ENCODE measurements at places on chromosomes 3 and 15. TPM values are rescaled to one million over a fixed set of nuclear protein-coding genes. Genes with fewer than 3 reads are reported as not detected.

Gene IGSF10
- total RNA-seq = not detected

Gene SCAANT1
- total RNA-seq = not detected

Gene IQCH
- total RNA-seq = 0.95 TPM

Gene SNURF
- 7.9 TPM for total RNA-seq

Gene ENTPD3
- not detected for total RNA-seq

Gene ZNF717
- total RNA-seq = 6.0 TPM

Gene GOLGA8O
- total RNA-seq = not detected

DNA sequence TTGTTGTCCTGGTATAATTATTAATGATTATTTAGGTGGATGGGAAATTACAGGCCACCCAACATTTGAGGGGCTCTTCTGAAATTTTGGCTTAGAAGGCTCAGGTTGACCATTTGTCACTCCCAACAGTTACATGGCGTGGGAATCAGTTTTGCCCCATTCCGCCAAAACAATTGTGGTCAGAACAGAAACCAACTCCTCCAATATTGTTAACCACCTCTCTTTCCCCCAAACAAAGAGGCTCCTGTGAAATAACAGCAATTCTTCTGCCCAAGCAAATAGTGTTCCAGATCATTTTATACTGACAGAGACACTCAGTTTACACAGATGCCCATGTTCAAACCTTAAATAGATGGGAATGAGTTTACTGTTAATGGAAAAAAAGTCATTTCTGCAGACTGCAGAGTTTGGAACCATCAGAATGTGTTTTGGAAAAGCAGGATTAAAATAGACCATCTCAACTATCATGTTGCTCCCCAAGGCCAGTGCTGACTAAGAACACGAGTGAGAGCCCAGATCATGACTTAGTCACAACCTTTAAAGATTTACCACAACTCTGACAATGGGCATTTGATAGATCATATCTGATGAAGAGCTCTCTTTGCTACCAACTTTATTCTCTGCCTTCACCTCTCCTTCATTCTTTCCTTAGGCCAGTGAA lies 102.1 kb downstream of the DUT start:
- DNase-seq = no peak

DNA sequence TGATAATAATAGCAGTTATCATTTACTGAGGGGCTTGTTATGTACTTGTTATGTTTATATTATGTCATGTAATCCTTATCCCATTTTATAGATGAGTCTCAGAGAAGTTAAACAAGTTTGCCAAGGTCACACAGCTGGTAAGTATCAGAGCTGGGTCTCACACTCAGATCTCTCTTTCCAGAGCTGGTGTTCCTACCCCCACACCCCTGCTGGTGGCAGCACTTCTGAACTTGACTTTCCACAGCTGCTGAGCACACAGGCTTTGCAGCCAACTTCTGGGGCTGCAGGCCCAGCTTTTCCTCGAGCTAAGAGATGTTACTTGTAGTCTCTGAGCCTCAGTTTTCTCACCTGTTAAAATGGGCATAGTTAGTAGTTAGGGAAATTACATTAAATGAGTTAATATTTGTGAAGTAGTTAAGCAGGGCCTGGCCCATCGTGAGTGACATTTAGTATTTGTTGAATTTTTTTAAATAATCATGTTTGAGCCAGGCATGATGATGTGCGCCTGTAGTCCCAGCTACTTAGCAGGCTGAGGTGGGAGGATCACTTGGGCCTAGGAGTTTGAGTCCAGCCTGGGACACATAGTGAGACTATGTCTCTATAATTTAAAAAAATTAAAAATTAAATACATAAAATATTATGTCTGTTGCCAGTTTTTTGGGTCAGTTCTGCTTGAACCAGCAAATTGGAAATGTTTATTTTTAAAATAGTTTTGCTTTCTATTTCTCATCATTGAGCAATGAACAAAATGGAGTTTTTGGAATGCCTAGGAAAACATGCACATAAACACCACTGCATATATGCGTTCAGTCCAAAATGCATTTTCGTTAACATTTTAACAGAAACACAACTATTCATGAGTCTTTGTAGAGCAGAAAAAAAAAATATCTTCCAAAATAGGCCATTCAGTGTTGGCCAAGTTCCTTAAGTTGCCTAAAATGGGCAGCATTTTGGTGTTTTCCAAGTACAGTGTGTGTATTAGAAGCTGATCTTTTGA lies 87.3 kb downstream of the SMAD6 start:
- DNase-seq = no peak

GRCh38 chr3:37949866-37950265 lies 40.7 kb upstream of the VILL start:
- DNase-seq = no peak

GRCh38 chr15:61654002-61654740 lies 406.1 kb downstream of the VPS13C start:
- no peak for DNase-seq

DNA sequence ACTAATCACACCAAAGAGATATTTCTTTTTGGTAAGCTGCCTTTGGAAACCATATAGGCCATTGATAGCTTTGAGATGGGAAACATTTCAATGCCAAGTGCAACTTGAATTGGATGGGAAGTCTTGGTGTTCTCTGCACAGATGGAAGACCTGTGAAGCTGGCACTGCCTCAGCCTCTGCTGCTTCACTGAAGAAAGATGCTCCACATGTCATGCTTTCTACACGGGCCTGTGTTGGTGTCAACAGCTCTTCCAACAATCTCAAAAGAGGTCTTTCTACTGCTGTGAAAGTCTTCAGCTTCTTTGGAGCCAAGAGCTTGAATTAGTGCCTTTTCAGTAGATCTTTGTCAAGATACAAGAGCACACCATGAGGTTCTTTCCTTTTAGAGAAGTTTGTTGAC lies 169.0 kb downstream of the SPATA16 start:
- no peak for DNase-seq

- DNase-seq = no peak
Measured at GRCh38 chr3:32255345-32255744, 16.9 kb downstream of the CMTM8 start.

- DNase-seq = no peak
Measured at GRCh38 chr3:160049565-160049964, 60.9 kb downstream of the IL12A start.

DNA sequence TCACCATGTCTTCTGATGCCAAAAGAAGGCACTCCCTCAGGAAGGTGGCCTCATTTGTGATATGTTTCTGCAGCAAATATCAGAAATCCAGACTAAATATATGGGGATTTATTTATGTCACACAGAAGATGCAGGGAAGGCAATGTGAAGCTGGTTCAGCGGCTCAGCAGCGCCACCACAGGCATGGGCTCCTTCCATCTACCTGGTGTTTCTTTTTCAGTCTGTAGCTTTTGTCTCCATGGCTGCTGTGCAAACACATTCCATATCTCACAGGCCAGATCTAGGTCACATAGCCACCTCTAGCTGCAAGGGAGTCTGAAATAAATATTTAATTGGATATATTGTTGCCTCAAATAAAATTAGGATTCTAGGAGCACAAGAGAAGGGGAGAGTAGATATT lies 502.1 kb upstream of the IL12A start:
- no peak for DNase-seq

DNA sequence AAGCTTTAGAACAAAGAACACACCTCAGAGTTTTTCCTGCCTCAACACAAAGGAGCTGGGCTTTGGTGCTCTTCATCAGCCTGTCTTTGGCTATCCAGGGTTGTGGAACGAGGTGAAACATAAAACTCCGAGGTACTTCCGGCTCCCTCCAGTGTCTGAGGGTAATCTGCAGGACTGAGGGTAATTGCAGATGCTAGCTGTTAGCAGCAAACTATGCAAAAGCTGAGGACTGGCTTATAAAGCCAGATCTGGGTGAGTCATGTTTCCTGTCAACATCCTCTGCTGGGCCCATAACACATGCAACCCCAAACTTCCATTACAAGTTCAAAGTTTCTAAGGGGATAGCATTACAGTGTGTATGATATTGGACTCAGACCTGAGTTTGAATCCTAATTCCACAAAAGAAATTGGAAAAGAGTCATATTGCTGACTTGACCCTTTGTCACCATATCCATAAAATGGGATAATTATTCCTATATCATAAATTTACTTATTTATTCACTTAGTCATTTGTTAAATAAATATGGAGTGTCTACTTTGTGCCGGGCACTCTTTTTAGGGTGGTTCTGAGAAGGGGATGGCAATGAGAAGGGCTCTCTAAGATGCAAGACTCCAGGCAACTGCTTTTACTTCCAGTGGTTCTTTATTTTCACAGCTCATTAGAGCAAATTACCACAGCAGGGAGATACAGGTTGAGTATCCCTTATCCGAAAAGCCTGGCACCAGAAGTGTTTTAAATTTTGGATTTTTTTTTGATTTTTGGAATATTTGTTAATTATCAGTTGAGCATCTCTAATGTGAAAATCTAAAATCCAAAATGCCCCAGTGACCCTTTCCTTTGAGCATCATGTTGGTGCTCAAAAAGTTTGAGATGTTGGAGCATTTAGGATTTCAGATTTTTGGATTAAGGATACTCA lies 9.5 kb upstream of the TRIM69 start:
- DNase-seq = peak; percentile 62

GRCh38 chr15:64152507-64153387 lies 1.2 kb downstream of the SNX22 start:
- no peak for DNase-seq

GRCh38 chr15:41341519-41341918 lies 8.8 kb downstream of the NUSAP1 start:
- DNase-seq = no peak

- no peak for DNase-seq
Measured at GRCh38 chr3:125083776-125084175, 28.0 kb upstream of the HEG1 start.

DNA sequence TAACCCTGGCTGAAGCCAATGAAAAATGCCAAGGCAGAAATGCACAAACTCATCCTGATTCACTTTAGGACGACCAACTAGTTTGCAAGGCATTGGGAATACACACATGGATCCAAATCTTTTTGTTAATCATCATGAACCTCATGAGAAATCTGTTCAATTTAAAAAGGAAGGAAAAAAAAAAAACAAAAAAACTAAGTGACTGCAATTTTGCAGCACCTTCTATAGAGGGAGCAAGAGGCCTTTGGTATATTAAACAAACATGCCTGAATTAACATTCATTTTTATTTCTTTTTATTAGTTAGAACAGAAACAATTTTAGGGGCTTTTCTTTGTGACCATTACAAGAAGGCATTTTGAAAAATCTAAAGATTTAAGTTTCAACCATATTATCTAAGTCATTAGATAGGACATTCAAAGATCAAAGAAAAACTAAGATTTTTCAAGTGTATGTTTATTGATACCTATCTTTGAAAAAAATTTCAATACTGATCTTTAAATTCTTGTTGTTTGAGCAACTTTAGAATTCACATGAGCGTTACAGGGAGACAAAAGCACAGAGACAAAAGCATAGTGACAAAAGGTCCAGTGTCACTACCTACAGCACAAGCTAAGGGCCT lies 182.4 kb downstream of the CBLB start:
- DNase-seq = no peak

DNA sequence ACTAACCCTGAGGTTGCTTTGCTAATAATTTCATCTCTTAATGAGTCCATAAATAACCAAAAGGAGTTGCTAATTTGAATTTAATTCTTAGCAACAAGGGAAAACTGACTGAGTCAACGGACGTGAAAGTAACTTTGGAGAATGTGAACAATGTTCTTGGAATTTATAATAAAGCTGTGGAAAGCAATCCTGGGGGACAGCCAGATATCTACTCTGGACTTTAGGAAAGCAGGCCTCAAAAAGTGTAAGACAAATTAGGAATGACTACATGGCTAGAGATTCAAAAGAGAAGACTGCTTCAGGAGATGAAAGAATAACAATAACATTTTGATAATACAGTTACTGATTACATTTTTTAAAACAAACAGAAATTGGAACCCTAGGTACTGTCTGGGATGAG lies 318.4 kb upstream of the COL8A1 start:
- DNase-seq = no peak

DNA sequence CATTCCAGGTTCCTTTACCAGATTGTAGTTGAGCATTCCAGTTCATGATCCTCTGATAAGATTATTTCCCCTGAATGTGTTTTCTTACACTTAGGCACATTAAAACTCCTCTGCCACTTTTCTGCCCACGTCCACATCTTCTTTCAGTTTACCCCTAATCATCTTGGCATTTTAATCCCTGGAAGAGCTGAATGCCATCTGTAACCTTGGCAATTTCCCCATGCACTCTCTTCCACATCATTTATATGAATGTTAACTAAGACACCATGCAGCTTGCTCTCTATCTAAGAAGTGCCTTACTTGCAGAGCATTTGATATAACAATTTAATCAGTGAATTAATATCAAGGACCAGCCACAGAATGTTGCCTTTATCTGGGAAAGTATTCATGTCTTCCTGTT lies 25.8 kb downstream of the TIMP4 start:
- no peak for DNase-seq

GRCh38 chr3:43243590-43244587 lies 42.5 kb upstream of the SNRK start:
- no peak for DNase-seq

DNA sequence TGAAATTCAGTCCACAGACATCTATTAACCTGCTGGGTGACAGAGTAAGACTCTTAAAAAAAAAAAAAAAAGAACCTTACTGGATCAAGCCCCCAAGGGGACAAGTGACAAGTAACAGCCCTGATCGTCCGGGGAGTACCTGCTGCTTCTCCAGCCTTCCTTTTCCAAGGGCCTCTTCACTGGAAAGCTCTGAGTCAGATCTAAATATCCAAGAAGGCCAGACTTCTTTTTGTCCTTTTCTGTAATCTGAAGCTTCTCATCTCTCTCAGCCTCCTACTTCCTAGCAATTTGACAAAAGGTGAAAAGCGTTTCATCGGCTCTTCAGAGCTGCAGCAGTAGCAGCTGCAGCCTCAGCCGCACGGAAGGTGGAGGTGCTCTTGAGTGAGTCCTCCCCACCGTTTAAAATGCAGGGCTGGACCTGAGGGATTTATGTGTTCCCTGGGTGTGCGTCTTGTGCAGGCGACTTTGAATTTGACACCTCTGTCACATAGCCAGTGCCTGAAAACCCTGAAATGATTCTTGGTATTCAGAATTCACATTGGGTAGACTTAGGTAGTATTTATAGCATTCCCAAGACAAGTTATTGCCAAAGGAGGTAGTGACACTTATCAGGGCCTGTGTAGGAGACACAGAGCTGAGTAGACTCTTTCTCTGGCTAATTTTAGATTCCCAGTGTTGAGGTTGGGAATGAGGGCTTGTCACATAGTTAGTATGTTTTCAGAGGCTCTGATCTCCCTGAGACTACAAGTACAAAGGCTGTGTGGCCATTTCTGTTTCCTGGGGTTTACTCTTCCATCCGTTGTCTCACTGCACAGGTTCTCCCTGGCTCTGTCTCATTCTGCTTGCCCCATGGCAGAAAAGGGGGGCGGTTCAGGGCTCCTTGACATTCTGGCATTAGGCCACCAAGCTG lies 291.2 kb upstream of the C2CD4B start:
- DNase-seq = no peak

GRCh38 chr3:69212411-69213160 lies 90.2 kb upstream of the LMOD3 start:
- DNase-seq = no peak

GRCh38 chr3:10667269-10667668 lies 148.8 kb upstream of the SLC6A11 start:
- no peak for DNase-seq

DNA sequence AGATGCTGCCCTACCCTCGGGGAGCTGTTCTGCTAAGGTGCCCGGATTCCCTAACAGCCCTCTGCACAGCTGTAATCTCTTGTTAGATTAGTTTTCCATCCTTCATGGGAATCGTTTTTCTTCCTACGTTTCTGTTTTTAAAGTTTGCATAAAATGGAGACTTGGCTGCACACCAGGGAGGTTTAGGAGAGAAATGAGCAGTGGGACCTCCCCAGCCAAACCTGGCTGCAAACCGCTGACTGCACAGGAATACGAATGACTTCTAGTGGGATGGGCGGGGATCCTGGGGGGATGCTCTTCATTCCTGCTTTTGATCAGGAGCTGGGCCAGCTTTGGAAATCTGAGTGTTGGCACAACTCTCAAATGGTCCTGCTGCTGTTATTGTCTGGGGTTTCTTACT lies 77.5 kb downstream of the THSD4 start:
- no peak for DNase-seq
